ENCODE measurements at places on chromosomes 5 and 9.

GRCh38 chr9:93121316-93122241 is 12.5 kb downstream of the NINJ1 start:
- no peak for DNase-seq

GRCh38 chr5:6554812-6555211 is 78.0 kb downstream of the NSUN2 start:
- DNase-seq = no peak

GRCh38 chr5:57586649-57587048 is 104.0 kb upstream of the ACTBL2 start:
- no peak for DNase-seq

DNA sequence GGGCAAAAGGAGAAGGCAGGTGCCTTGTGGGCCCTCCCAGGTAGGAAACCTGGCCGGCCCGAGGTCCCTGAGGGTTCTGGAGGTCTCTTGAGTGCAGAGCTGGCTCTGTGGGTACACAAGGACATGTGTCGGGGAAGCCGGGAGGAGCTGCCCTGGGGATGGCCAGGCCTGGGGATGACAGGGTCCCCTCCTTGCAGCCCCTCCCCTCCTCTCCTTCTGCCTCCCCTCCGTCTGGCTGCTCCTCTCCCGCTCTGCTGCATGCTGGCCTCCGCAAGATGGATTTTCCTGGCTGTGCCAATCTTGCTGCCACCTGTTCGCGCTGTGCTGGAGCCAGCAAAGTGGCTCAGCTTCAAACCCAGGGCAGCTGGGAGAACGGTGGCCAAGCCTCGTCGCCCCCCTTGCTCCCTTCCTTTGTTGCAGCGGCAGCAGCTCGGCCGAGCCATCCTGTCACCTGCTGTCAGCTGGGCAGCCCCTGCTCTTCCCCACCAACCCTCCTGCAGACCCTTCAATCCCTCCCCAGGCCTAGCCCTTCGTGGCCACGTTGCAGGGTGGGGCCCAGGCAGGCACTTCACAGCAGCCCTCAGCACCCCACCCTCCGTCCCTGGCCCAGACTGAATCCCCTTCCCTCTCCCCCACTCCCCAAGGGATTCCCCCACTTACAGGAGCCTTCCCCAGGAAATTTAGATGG is 17.6 kb upstream of the UNC5A start:
- no peak for DNase-seq

- peak; percentile 81 for DNase-seq
Observed at GRCh38 chr5:67815455-67816391, 399.8 kb upstream of the PIK3R1 start.

DNA sequence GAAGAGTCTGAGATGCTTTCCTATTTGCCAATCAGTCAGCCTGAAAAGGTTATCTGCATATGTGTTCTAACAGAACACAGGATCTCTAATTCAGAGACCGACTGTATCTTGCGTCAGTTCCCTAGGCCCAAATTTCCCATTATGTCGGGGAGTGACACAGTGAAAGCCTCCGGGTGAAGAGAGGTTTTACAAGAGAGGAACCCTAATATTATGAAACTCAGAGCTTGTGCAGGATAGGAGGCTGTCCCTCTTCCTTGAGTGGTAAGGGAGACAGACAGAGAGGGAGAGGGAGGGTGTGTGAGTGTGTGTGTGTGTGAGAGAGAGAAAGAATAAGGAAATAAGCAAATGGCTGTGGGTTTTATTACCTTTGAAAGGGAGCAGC is 1.9 kb downstream of the CD14 start:
- no peak for DNase-seq

DNA sequence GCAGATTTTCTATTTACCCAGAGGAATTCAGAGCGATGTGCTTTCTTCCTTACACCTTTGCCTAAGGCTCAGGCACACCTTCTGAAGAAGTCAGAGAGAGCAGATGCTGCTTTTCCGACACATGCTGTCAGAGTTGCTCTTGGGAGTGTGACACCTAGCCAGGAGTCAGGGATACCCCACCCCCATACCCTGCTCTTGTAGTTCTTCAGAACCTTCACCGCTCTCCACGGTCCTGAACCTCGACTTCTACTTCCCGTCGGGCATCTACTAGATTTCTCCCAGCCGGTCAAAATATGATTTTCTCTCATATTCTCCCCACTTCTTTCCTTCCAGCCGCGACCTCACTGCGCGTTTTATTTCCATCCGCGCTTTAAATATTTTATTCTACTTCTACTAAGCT is 1.7 kb downstream of the GRIN3A start:
- DNase-seq = no peak

DNA sequence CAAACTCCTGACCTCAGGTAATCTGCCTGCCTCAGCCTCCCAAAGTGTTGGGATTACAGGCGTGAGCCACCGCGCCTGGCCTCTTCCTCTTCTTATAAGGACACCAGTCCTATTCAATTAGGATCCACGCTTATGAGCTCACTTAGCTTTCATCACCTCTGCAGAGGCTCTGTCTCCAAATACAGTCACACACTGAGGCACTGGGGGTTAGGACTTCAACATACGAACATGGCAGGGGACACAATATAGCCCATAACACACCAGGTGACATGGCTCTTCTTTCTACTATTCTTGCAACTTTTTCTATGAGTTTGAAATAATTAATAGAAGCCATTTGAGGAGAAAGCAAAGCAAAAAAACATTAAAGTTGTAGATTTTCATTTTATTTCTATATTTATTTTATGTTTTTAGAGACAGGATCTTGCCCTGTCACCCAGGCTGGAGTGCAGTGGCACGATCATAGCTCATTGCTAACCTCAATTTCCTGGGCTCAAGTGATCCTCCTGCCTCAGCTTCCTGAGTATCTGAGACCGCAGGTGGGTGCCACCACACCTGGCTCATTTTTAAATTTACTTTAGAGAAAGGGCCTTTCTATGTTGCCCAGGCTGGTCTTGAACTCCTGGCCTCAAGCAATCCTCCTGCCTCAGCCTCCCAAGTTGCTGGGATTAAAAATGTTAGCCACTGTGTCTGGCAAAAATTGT is 6.0 kb upstream of the PRRT1B start:
- no peak for DNase-seq

GRCh38 chr9:94005272-94005901 is 50.2 kb upstream of the BARX1 start:
- no peak for DNase-seq

DNA sequence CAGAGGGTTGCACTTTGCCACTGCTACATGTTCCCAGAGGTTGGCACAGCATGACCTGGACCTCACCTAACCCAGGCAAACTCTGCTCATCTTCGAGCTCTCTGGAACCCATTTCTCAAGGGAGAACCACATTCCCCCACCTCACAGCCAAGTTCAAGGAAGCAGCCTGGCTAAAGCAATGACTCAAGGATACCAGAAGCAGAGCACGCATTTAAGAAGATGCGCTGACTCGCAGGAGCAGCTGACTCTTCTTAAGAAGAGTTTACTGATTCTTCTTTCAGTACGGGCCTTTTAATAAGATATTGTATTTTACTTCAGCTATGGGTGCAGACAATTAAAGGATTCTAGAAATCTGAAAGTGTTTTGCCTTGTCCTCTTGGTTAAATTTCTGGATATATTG is 4.1 kb upstream of the SEMA5A start:
- no peak for DNase-seq

DNA sequence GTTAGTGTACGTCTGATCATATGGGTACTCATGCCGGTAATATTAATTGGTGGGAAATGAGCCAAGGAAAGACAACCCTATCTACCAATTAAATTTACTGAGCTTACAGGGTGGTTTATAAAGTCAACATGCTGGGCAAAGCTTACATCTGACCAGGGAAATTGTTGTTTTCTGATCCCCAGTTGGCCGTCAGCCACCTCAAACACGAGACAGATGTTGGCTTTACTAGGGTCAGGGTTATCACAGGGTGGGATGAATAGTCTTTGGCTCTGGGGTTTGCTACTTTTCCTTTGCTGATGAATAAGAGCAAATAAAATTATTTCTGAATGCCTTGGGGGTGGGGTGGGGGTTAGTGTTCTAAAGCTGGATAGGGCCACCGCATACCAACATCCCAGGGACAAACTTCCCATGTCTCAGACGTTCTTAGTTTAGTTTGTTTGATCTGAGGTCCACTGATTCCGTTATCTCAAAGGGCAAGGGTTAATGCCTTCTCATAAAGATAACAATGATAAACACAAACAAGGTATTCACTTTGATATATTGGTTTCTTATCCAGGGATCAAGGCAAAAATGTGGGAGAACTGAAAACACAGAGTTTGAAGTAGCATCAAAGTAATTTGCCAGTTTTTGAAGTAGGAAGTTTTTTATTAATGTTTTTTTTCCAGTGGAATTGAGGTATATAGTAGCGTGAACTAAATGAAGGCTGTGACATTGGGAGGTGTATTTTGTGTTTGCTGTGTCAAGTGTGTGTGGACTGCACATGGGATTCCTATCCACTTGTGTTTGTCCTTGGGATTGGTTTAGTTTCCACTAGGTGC is 109.1 kb upstream of the RPS23 start:
- DNase-seq = peak; percentile 100
